ENCODE measurements at places on chromosomes 5 and 9. TPM values are rescaled to one million over a fixed set of nuclear protein-coding genes. Genes with fewer than 3 reads are reported as not detected.

Gene MSANTD3
- total RNA-seq = 74.4 TPM

GRCh38 chr9:109888695-109889094 is 108.7 kb downstream of the PALM2AKAP2 start:
- no peak for DNase-seq

- DNase-seq = no peak
Measured at GRCh38 chr9:77384406-77384805, 207.1 kb downstream of the VPS13A start.

DNA sequence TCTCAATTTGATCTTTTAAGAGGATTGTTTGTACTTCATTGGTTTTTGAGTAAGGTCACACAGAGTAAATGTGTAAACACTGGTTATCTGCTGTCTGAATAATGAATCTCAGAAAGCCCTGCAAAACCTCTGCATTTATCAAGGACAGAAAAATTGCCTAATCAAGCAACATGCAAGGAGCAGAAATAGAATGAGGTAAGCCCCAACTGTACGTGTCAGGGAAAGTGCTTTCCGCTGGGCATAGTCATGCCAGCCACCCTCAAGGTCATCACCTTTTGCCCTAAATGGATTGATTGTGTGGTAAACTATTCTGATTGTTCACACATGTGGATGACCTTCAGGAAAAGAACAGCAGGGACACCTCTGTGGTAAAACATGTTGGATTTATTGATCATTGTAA is 376.9 kb upstream of the KCNN2 start:
- no peak for DNase-seq

Gene ZNF366
- total RNA-seq = not detected

GRCh38 chr5:164233791-164234190 is 728.4 kb downstream of the MAT2B start:
- DNase-seq = peak; percentile 62

- DNase-seq = no peak
Measured at GRCh38 chr5:101686536-101687157, 609.4 kb downstream of the SLCO4C1 start.

DNA sequence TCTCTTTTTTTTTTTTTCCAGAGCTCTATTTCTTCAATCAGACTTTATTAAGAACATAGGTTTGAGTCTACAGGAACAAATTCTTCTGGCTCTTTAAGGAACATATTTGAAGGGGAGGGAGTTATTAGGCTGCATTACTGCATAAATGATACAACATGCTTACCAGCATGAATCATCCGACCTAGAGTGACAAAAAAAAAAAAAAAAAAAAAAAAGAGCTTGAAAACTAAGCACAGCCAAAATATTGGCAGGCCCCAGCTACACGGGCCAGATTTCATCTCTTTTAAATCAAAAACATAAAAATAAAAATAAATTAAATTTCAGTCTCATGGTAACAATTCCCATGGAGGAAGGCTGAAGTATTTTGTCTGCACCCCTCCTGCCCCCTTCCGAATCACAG is 26.3 kb downstream of the MSX2 start:
- DNase-seq = no peak

Gene ASTN2
- 4.1 TPM for total RNA-seq

Gene MYOT
- total RNA-seq = not detected

Gene CDKN2B
- total RNA-seq = 25.9 TPM

DNA sequence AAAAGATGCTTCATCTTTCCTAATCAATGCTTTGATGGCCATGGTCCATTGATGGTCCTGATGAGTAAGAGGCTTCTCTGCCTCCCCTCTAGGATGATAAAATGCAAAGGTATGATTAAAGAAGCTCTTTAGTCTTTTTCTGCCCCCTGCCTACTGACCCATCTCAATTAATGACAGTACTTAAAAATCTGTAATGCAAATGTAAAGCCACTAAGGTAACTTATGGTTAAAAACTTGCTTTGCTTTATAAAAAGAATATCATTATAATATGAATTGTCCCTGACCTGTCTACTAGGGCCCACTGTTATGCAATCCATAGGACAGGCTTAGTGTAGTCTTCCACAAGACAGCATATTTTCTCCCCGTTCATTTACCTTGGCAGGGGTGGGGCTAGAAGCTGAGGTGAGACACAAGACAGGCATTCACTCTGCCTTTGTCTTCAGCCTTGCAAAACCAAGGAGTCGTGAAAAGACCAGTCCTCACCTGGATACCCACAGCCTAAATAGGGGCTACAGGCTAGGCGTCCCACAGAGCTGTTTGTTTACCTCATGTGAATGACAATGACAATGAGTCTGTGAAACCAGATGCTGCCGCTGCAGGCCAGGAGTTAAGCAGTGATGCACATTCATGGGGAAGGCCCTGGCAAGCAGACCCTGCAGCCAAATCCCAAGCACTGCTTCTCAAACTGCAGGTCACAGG is 60.4 kb downstream of the BNC2 start:
- DNase-seq = no peak

Gene PCDHGA8
- total RNA-seq = 0.14 TPM

Gene SETX
- 24.9 TPM for total RNA-seq

DNA sequence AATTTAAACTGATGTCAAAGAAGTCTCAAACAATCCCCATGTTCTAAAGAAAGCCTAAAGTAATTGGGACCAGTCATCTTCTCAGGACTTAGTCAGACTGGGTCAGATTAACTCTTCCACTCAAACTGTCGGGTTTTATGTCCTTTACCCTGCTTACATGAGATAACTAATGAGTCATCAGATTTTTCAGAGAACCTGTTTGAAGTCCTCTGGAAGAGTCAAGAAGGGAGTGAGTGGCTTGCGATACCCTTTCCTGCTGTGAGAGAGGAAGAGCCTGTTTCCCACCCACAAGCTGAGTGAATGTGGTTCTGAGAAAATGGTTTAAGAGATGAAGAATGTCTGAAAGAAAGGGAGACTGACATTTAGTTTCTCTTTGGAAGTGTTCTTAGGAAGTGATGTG is 1866.7 kb upstream of the C9orf72 start:
- DNase-seq = no peak

Gene ALDOB
- not detected for total RNA-seq

DNA sequence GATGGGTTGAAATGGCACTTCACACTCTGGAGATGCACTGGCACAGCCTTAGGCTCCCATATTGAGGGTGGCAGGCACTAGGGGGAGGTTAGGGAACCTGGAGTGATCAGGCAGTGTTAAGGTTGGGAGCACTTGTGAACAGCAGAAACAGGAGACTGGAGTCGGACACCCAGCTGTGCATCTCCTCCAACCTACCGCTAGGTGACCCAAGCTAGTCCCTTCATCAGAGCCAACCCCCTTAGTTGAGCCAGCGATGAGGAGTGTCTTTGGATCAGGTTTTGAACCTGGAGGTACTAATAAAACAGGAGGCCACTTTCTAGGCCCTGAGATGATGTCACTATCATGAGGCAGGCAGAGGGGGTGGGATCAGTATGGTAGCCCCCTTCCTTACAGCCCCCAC is 1.7 kb downstream of the ACTL7B start:
- no peak for DNase-seq

Gene INSYN2B
- 1.7 TPM for total RNA-seq

DNA sequence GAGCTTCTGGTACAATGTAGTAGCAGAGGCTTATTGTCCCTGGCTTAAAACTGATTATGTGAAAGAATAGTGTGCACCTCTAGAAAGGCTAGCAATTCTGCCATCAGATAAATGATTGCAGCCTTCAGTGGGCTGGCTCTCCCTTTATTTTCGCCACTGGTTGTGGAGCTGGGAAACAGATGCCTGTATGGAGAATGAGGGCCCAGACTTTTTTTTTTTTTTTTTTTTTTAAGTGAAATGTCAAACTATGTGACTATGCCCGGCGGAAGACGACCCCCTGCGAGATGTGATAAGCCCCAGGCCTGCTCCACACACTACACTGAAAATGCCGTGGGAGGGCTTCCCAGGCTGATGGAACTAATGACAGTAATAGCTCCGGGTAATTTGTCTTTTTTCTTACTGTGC is 28.7 kb downstream of the ISL1 start:
- DNase-seq = no peak

DNA sequence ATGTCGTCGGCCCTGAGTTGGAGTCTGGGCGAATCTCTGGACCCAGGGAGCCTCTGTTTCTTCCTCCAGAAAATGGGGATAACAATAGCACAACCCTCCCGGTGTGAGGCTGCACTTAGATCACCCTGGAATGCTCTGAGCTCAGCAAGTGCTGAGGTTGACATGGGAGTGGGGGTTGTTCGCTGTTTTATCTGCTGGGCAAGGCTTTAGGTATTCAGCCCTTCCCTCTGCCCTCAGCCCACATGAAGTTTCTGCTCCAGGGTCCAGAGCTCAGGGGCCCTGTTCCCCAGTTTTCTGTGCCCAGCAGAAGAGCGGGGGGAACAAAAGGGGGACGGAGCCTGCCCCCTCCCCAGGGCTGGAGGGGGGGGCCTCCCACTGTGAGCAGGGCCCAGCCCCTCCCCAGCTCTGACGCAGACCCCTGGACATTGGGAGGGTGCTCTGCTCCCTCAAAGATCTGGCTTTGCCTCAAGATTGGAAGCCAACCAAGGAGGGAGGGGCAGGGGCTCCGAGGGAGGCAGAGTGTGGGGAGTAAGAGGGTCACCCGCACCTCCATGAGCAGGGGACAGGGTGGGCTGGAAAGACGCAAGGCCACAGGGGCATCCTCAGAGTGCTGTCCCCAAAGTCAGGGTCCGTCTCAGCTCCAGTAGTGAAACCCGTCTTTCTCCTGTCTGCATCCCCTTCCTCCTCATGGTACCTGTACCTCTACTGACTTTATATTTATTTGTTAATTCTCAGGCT is 215.6 kb downstream of the C9orf50 start:
- no peak for DNase-seq

DNA sequence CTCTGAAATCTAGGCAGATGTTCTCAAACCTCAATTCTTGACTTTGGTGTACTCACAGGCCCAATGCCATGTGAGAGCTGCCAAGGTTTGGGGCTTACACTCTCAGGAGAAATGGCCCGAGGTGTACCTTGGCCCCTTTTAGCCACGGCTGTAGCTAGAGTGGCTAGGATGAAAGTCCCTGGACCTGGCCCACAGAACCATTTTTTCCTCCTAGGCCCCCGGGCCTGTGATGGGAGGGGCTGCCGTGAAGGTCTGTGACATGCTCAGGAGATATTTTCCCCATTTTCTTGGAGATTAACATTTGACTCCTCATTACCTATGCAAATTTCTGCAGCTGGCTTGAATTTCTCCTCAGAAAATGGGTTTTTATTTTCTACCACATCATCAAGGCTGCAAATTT is 1296.5 kb downstream of the MAT2B start:
- DNase-seq = no peak

Gene NEUROG1
- not detected for total RNA-seq

- no peak for DNase-seq
Measured at GRCh38 chr5:103033696-103034095, 86.2 kb downstream of the GIN1 start.

DNA sequence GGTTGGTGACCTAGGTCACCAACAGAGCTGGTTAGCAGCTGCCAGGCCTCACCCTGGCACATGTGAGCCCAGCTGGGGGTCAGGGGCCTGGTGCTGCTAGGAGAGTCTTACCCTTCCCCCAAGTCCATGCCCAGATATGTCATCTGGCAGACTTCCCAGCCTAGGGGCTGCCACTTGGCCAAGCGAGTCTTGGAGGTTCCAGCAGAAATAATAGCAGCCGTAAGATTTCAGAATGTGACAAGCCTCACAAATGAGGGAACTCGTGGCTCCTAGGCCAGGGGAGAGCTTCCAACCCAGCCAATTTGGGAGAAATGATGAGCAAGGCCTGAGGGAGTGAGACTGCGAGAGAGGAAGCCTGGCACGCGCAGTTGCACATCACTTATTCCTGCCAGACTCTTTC is 11.1 kb downstream of the URM1 start:
- no peak for DNase-seq

DNA sequence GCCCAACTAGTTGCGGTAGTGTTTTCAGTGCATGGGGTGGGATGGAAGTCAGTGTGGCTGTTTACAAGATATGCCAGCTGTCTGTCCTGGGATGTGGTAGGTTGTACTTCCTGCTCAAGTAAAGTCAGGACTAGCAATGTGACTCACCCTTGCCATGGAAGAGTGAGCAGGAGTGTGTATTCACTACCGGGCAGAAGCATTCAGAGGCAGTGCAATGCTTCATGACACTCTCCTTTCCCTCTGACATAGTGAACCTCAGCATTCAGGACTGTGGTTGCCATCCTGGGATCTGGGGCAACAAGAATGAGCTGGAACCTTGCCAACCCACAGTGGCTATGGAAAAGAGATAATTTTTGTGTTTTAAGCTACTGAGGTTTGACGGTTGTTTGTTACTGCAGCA is 68.9 kb downstream of the BOD1 start:
- peak; percentile 93 for DNase-seq

DNA sequence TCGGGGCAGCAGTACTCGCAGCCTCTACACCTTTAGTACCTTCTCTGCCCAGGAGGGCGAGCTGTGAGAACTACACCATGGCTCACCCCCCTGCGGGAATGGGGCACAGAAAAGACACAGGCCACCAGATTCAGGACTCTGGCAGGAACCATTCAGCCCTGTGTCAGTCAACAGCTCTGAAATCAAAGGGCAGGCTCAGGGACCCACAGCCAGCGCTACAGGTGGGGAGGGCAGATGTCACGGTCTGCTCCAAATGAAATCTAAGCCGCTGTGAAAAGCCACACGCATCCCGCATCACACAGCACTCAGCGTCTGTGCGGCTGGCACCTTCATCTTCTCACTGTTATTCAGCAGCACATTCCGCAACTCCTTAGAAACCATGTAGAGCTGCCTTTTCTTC is 27.9 kb downstream of the NSUN2 start:
- DNase-seq = no peak

DNA sequence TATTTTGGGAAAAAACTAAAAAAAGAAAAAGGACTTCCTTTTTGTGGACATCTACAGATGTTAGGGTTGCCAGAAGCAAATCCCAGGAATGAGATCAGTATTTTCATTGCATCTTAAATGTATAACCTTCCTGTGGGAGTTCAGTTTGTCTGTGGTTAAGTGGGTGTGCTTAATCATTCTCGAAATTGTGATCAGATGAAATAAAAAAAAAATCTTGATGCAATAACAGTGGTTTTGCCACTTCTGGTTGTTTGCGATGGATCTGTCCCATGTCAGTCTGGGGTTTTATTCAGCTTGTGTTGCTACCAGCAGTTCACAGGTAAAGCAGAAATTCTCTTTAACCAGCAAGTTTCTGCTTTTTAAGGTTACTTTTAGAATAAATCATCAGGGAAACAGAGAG is 179.0 kb downstream of the MAN2A1 start:
- DNase-seq = no peak

GRCh38 chr5:76942581-76942980 is 10.3 kb upstream of the CRHBP start:
- no peak for DNase-seq

- no peak for DNase-seq
Measured at GRCh38 chr5:68315679-68316271, 100.2 kb downstream of the PIK3R1 start.

DNA sequence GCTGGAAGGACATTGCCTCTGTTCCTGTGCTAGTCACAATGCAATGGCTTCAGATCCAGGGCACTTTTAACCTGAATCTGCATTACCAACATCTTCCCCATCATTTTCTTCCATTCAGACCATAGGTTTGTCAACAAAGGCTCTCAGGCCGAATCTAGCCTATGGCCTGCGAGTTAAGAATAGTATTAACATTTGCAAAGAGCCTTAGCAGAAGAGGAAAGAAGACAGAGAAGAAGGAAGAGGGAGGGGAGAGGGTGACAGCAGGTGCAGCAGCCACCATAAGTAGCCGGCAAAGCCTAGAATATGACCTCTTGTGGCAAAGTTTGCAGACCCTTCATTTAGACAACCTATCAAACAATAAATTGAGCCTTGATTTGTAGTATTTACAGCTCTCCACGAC is 32.6 kb downstream of the BARX1 start:
- DNase-seq = no peak

Gene LOX
- total RNA-seq = 14.9 TPM

Gene PALM2AKAP2
- 3.8 TPM for total RNA-seq

Data from epithelial cell of proximal tubule (primary cell).